Activated CD8-positive, alpha-beta memory T cell treated with anti-CD3 and anti-CD28 coated beads for 1 hour (primary cell): ENCODE measurements at places on chromosomes 5 and 9.

- DNase-seq = no peak
These were observed 18.5 kb upstream of the TCERG1 start for GRCh38 chr5:146428658-146429057.

DNA sequence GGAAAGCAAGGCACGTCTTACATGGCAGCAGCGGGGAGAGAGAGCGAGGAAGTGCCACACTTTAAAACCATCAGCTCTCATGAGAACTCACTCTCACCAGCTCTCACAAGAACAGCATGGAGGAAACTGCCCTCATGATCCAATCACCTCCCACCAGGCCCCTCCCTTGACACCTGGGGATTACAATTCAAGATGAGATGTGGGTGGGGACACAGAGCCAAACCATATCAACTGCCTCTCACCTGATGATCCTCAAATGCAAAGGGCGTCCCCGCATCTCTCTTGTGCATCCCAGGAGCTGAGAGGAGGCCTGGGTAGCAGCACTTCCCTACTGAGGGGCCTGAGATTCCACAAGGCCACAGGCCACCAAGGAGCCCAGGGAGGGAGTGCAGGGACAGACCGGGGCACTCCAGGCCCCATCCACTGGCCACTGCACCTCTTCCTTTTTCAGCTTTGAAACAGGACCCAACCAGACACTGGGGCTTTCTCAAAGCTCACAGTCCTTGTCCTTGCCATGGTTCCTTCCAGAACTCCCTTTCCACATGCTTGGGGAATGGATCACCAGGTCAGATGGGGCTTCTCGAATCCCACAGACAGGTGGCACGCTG lies 54.5 kb upstream of the IL17B start:
- DNase-seq = no peak

DNA sequence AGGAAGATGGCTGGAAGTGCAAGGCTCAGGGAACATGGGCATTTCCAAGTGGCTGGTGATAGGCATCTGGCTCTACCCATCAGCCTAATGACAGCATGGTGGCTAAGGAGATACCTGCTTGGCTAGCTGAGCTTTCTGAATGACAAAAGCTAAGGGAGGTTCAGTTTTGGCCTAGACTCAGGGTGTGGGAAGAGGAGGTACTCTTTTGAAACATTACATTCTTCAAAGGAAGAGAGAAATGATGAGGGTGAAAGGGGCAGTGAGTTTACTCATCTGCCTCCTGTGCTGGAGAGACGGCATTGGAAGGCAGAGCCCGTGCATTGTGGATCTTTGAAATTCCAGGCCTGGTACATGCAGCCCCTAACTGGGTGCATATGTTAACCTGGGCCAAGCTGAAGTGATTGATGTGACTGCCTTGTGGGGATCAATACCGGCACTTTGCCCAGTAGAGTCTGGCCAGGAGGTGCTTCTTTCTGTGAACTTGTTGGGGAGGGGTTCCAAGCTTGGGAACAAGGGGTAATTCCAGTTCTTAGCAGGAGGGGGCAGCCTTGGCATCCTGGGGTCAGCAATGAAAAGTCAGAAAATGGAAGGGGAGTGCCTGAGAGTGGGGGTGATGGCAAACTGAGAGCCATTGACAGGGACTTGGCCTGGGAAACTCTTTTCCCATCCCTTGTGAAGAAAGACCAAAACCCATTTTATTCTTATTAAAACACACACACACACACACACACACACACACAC lies 108.6 kb downstream of the ACER2 start:
- no peak for DNase-seq

DNA sequence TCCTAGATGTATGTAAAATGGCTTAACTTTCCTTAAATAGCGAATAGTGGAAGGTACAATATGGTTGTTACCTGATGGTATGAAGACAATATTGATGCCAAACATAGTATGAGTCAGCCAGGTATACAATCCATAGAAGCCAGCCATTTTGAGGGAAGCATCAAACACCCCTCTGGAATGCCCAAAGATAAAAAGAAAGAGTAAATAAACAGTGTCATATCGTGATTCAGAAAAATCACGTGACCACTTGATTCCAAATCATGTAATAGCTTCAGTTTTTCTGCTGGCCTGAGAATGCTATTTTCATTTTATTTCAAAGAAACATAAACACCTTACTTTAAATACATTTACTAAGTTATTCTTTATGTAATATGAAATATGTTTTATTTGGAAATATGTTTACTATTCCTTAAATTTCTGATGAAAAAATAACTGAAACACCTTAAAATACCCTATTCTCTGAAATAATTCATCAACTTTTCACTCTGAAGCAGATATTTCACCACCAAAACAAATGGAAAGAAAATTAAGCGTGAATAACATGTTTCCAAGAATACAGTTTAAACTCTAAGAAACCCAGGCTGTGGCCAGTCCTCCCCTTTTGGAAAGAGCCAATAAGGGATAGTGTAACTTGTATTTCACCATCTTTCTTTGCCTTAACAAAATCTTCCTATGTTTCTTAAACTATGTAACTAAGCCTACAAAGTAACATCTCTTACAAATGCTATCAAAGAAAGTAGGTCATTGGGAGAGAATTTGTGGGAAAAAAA lies 24.8 kb upstream of the CTNNAL1 start:
- DNase-seq = no peak

- DNase-seq = no peak
These were observed 26.1 kb upstream of the RETREG1 start for GRCh38 chr5:16642867-16643266.

DNA sequence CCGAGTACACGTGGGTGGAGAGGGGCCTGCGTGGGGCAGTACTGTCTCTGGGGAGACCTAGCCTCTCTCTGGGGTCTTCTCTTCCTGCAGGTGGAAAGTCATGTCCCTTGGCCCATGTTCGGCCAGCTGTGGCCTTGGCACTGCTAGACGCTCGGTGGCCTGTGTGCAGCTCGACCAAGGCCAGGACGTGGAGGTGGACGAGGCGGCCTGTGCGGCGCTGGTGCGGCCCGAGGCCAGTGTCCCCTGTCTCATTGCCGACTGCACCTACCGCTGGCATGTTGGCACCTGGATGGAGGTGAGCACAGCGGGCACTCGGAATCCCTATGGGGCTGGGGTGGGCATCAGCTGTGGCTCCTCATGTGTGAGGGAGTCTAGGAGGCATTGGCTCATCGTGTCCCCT lies 5.5 kb upstream of the CACFD1 start:
- no peak for DNase-seq

- no peak for DNase-seq
These were observed 431.0 kb upstream of the MEF2C start for GRCh38 chr5:89313804-89314588.

DNA sequence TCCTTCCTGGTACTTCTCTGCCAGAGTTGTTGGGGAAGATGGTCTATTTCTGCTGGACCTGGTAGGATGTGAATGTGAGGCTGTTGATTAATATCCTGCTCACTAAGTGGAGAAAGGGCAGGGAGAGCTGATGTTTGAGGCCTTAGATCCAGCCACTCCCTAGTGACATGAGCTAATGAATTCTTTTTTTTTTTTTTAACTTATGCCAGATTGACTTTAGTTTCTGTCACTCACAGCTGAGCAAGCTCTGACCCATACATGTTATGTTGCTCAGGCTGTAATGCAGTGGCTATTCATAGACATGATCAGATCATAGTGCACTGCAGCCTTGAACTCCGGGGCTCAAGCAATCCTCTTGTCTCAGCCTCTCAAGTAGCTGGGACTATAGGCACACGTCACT lies 75.1 kb upstream of the SPRY4 start:
- no peak for DNase-seq

DNA sequence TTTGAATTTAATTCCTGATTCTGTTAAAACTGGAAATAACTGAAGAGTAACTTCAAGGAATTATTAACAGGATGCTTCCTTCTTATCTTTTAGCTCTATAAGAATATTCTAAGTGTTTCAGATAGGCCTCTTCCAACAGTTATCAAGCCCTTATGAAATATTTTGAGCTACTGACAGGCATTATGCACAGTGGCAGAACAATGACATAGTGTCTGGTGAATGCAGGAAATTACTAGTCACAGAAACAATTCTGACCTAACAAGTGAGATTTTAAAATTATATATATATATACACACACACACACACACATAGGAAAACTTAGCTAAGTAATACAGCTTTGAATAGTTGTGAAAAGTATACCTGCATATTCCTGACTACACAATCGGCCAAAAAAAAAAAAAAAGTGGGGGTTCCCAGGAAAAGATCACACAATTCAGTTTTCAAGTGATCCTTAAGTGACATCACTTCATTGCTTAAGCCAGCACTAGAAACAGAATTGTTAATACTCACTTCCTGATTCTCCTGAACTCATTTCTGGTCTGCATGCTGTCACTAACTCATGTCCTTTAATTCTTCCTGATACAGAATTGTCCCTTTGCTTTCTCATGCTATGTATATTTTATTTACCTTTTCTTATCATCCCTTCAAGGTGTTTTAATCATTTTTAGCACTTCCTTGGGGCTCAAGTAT lies 77.3 kb downstream of the SLC25A46 start:
- DNase-seq = no peak

DNA sequence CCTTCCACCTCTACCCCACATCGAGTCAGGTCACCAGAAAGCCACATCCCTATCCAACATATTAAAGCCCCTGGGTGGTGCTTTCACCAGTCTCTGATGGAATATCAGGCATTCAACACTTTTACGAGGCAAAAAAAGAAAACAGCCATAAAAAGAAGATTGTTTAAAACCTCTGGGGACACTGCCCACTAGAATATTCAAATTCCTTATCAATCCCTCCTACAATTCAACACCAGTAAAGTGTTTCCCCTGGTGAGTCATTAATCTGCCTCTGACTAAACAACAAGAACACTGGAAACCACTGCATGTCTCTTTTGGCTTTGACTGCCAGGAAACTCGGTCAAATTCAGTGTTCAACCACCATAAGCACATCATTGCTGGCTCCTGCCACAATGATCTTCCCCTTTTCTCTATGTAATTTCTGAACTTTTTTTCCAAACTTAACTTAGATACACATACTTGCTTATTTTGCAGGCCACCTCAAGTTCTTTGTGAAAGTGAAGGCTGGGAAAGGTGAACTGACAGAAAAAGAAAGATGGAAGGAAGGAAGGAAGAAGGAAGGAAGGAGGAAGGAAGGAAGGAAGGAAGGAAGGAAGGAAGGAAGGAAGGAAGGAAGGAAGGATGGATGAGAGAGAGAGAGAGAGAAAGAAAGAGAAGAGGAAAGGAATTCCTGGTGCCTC lies 105.3 kb downstream of the PAX5 start:
- DNase-seq = no peak

GRCh38 chr9:113992276-113992951 lies 85.7 kb downstream of the AMBP start:
- no peak for DNase-seq

DNA sequence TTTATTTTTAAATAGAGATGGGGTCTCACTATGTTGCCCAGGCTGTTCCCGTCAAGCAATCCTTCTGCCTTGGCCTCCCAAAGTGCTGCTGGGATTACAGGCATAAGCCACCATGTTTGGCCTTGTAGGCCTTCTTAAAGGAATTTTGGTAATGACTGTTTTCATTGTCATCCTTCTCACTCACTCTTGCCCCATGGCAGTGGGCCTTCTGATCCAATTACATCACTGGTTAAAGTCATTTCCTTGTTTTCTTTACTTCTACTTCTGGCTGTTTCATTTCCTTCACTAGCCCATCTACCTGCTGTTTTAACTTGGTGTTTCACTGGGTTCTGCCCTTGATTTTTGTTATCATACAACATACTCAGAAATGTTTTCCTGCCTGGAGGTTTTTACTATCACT lies 20.1 kb upstream of the NIM1K start:
- DNase-seq = no peak

DNA sequence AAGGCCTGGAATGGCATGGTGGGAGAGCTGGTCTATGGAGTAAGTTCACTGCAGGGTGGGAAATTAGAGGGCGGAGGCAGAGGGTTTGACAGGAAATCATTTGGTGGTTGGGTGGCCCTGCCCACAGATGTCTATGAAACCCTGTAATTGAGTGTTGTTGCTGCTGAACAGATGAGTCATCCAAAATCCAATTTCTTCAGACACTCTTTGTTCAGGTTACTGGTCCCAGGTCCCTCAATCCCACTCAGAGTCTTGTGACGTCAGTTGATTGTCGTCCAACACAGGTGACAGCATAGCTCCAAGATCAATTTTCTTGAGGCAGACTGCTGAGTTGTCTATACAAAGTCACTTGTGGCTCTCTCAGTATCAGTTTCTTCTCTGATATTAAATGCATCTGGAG lies 208.6 kb downstream of the GRIA1 start:
- no peak for DNase-seq

DNA sequence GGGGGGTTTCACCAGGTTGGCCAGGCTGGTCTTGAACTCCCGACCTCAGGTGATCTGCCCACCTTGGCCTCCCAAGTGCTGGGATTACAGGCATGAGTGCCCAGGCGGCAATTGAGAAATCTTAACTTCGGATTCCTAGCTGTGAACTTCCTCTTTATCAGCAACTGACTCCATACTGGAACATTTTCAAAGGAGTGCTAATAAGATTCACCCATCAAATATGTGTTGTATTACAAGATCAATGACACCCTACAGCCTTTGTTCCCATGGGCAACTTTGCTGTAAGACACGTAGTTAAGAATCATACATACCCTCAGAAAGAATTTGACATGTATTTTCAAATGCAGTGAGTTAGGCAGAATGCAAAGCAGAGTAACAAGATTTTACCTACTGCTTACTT lies 23.1 kb upstream of the ACOT12 start:
- no peak for DNase-seq

DNA sequence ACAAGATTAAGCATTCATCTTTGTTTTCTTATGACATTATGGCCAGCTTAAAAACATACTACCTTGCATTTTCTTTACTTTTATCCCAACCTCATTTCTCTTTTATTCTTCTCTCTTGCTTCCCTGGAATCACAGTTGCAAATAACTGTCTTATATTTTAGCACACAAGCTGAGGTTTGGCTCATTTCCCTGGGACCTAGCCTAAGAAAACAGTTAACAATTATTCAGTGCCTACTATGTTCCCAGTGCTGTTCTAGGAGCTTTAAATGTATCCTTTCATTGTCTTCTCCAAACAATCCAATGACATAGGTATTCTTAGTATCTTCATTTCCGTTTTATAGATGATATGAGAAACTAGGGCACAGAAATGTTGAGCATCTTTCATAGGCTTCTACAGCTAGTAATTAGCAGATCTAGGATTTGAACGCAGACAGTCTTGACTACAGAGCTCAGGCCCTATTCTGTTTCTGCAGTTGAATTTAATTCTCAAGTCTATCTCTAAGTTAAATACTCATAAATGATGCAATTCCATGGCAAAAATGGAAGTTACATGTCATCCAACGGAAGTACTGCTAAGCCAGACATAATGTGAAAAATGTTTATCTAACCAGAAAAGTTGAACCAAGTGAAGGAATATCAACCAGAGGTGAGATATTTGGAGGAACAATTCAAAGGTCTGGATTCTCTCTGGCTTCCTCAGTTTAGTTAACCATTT lies 52.3 kb upstream of the MTAP start:
- DNase-seq = no peak

DNA sequence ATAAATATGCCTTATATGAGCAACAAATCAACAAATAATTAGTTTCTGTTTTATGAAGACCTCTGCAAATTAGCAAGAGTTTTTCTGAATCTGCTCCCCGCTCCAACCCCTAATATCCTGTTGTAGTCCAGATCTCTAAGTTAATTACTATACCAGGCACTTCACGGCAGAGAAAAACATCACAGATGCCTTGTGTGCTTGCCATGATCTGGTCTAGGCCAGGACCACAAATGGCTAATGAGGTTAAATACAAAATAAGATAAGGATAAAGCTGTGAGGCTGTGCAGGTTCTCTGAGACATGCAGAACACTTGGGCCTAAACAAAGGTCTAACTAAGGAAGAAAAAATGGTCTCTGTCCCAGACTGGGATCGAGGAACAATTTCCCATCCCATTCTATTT lies 150.8 kb downstream of the SLIT3 start:
- DNase-seq = no peak

GRCh38 chr5:143139585-143139984 lies 263.9 kb downstream of the NR3C1 start:
- DNase-seq = no peak
